ENCODE measurements at places on chromosomes 13 and 19.
A peak's percentile ranks its signal among the peaks of the same experiment; 100 is the strongest.

DNA sequence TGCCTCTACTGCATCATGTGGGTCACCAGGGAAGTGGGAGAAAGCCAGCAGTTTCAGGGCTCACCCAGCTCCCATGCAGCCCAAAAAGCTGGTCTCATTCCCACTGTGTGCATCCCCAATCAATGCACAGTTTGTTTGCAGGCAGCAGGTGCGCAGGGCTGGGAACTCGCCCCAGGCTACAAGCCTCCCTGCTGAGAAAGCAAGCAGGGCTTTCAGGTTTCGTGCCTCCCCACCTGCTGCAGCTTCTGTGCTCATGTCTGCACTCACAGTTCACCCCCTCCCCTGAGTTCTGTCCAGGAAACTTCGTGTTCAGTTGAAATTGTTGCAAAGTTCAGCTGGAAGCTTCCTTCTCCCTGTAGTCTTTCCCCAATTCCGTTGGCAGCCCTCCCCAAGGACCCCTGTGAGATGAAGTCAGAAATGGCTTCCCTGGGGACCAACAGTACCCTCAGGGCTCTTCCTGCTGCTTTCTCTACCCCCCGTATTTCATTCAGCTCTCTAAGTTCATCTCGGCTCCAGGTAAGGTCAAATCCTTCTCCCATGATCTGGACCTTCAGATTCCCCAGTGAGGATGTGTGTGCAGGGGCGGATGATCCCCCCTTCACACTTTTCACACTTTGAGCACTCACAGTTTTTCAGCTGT is 10.3 kb upstream of the KLK3 start:
- no peak for DNase-seq

DNA sequence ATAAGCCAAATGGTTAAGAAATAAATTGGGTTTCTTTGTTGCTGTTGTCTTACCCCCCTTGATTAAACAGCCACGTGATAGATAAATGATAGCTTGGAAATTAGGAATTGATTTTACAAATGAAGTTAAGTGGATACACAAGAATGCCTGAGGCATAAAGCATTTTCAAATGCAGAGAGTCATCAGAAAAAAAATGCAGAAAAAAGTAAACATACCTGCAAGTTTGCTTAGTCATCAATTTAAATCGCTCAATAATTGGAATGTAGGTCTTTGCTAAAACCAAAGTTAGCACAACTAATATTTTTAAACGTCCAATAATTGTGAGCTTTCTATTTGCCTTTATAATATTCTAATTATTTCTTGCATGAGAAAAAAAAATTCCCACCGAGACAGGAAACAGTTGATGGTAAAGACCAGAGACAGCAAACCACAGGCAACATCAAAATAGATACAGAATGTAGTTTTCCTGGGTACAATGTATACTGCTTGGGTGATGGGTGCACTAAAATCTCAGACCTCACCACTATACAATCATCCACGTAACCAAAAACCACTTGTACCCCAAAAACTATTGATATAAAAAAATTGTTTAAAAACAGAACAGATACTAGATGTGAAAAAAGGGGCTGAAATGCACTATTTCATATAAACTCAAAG is 924.0 kb downstream of the PCDH9 start:
- no peak for DNase-seq

DNA sequence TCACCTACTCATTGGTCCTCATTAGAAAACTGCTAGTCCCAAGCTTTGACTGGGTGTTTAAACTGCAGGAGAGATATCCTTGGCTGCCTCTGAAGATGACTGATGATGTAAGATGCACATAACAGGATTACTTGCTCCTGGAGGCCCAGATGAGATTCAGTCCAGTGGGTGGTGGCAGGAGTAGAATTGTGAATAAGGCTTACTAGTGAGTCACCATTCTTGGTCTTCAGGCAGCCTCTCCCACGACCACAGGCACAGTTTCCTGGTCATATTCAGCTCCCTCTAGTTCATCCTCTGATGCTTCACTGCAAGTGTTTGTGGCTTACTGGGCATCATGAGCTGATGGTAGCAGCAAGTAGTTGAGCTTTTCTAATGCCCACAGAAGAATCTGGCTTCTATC is 12.1 kb downstream of the SERTM1 start:
- DNase-seq = no peak

- peak; percentile 93 for DNase-seq
Measured at GRCh38 chr19:18542941-18543813, at the start of gene FKBP8. FKBP8 (minus strand) TSS chr19:18543573; CDS start chr19:18541970, 1,603 bp downstream.

DNA sequence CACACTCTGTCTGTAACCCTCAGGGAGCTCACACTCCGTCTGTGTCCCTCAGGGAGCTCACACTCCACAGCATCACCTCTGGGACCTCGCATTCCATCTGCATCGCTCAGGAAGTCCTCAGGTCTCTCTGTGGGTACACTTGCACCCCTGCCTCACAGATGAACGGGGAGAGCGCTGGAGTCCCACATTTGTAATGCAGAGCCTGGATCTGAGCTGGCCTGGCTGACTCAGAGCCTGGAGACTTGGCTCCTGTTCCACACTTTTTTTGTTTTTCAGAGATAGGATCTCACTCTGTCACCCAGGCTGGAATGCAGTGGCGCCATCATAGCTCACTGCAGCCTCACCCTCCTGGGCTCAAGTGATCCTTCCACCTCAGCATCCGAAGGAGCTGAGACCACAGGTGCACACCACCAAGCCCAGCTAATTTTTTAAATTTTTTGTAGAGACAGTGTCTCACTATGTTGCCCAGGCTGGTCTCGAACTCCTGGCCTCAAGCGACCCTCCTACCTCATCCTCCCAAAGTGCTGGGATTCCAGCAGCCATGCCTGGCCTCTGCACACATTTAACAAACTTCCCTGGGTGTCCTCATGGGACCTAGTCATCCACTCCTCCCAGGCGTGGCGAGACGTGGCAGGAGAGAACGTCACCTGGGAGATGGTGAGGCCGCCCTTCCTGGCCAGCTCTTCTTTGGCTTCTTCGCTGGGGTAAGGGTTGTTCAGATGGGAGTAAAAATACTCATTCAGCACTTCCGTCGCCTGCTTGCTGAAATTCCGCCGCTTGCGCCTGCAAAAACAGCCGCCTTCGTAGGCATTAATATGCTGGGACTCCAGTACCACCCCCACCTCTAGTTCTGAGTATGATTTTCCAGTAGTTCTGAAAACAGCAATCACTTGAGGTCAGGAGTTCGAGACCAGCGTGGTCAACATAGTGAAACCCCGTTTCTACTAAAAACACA is 31.0 kb downstream of the CILP2 start:
- DNase-seq = no peak

DNA sequence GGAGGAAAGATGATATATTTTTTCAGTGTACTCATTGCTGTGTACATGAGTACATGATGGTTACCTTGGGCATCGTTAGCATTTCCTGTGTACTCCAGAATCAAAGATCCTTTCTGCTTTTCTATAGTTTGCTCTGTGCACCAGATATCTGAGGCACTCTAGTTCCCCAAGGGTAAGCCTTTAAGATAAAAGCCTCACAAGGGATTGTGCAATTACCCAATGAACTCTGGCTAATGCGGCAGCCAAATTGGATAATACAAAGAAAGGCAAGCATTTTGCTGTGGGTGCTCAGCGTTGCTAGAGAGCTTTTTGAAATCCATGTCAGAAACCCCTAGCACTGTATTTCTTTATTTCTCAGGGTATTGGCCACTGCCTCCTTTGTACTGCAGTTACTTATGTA is 2.9 kb downstream of the CYSLTR2 start:
- no peak for DNase-seq

DNA sequence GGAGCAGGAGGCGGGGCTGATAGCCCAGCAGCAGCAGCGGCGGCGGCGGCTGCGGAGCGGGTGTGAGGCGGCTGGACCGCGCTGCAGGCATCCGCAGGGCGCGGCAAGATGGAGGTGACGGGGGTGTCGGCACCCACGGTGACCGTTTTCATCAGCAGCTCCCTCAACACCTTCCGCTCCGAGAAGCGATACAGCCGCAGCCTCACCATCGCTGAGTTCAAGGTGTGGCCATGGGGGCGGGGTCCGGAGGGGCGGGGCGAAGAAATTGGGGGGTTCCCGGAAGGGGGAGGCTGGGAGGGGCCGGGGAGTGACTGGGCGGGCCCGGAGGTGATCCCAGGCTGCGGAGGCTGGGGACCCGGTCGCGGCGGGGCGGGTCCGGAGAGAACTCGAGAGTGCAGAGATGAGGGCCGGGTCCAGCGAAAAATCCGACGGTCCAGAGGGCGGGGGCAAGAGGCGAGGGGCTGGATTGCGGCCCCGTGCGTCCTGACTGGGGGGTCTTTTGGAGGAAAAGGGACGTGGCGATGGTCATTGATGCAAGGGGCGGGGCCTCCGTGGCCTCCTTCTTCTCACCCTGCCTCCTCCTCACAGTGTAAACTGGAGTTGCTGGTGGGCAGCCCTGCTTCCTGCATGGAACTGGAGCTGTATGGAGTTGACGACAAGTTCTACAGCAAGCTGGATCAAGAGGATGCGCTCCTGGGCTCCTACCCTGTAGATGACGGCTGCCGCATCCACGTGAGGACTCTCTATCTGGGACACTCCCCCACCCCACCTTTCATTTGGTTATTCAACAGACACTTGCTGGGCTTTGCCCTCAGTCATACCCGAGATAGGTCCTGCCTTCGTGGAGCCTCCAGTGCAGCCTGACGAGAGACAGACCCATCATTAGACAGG is at the start of gene TBCB:
TBCB (plus strand) TSS at position 16 of the 891 bp plus-strand sequence; CDS start at position 109, 93 bp downstream.
- peak; percentile 92 for DNase-seq

DNA sequence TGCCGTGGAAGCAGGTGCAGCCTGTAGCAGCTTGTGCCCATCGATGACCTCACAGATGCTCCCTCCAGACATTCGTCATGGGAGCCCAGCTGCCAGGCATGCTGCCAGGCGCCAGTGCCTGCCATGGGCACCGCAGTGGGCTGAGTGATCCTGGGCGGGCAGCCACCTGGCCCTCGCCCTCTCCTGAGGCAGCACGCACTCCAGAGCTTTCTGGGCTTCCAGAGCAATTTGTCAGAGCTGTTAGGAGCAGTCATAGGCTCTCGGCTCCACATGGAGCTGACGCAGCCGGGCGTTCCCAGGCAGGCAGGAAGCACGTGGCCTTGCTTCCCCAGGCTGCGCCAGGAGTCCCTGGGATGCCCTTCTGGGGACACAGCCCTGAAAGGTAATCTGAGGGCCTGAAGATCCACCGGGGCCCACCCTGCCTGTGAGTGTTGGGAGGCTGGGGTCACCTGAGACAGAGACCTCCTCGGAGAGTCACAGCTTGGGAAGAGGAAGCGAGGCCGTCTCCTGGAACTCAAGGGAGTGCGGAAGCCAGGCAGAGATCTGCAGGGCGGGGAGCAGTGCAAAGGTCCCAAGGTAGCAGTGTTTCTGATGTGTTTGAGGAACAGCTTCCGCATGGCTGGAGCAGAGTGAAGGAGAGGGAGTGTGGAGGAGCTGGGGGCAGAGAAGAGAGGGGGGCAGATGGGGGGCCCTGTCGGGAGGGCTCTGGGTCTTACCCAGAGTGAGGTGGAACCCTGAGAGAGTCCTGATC is 50.6 kb downstream of the DPF1 start:
- no peak for DNase-seq

- DNase-seq = no peak
Measured at GRCh38 chr13:107811233-107812013, 403.9 kb downstream of the LIG4 start.

GRCh38 chr19:41407271-41407670 is 9.7 kb downstream of the BCKDHA start:
- no peak for DNase-seq

DNA sequence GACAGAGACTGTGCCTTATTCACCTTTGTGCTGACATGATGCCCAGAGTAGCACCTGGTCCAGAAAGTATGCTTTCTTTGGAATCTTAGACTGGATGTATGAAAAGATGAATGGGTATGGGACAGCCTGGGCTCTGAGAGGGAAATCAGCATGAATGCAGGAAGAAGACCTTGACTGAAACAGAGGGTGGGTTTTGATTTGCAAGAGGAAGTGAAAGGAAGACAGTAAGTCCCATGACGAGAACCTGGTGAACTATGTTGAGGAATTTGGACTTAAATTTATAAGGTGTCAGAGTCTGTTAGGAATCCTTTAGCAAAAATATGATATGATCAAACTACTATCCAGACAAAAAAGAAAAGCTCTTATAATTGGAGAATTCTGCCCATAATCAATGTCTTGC is 301.9 kb downstream of the SPRY2 start:
- no peak for DNase-seq

GRCh38 chr19:44718441-44719261 is 19.7 kb downstream of the CEACAM16 start:
- DNase-seq = no peak

- peak; percentile 10 for DNase-seq
Measured at GRCh38 chr19:45340232-45340898, at the start of gene KLC3. KLC3 (plus strand) TSS chr19:45340750; CDS start chr19:45345542, 4,792 bp downstream.

DNA sequence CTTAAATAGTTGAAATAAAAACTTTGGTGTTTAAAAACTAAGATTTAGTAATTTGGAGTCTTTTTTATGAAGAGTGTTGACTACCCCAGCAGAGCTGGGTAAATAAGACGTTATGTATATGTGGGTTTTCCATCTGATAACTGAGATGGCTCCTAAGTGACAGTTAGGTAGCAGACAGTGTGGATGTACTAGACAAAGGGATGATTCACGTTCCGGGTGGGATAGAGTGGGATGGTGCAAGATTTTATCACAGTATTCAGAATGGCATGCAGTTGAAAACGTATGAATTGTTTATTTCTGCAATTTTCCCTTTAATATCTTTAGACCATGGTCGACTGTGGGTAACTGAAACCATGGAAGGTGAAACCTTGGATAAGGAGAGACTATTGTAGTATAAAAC is 50.4 kb downstream of the NAA16 start:
- DNase-seq = no peak

DNA sequence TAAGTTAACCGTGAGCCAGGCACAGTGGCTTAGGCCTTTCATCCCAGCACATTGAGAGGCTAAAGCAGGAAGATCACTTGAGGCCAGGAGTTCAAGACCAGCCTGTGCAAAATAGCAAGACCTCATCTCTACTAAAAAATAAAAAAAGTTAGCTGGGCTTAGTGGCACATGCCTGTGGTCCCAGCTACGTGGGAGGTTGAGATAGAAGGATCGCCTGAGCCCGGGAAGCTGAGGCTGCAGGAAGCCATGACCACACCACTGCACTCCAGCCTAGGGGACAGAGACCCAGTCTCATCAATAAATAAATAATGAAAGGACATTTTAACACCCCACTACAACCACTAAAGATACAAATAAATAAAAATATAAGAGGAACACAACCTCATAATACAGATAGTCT is 21.6 kb downstream of the LSM14A start:
- no peak for DNase-seq

- no peak for DNase-seq
Measured at GRCh38 chr13:108769213-108770070, 140.0 kb downstream of the MYO16 start.

DNA sequence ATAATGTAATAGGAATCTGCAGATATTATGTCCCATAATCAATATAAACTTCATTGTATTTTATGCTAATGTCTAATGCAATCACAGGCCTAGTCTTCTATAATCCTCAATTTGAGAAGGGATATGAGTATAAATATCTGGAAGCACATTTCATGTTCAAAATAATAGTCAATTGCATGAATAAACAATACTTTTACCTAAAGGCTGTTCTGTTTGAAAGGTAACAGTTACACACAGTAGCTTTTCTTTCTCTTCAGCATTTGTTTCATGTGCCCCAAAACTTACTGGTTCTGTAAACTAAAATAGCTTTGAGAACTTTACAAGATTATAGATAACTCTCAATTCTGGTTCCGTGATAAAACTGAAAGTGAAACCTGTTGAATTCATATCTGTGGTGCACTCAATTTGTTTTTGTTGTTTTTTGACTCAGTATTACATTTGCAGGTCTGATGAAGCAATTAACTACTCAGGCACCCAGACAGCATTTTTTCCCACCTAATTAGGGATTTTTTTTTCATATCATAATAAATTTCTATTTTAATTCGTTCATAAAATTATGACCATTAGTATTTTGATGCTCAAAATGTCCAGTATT is 1193.8 kb downstream of the SLITRK1 start:
- peak; percentile 6 for DNase-seq

- peak; percentile 54 for DNase-seq
Measured at GRCh38 chr19:2239771-2240770, 3.4 kb downstream of the SF3A2 start.
